ENCODE measurements at places on chromosomes 4 and X.

DNA sequence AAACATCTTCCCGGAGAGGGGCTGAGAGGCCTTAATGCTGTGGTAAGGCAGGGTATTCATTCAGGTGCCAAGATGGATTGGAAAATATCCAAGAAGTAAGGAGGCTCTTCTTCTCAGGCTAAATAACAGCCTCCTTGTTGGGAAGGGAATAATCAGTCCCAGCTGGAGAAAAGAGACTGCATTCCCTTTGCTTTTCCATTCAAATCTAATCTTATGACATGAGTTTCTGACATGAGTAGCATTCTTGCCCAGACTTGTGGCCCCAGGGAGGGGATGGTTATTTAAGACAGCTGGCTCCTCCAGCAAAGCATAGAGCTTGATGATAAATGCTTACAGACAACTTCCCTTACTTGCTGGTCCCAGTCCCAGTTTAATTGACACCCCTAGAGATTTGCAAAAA lies 98.3 kb downstream of the DCLK2 start:
- H3K4me1 ChIP-seq = peaks cover 2% of the 10 kb centered on the region
- no peak for DNase-seq
- H3K36me3 ChIP-seq = no peaks in the 10 kb centered on the region
- no peak overlapping the region for H3K27ac ChIP-seq

DNA sequence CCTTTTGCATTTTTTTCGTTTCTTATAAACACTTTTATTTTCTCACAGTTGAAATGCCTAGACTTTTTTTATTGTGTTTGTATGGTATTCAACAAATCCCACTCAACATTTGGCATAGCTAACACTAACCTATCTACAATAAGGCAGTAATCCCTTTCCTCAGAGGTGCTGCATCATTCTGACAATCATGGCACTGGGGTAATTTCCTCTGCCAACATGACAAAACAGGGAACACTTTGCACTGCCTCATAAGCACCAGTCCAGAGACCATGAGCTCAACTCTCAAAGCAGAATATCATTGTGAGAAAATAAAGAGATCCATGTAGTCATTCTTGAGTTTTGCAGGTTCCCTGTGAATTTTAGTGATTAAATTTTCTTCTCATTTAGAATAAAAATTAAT lies 183.8 kb upstream of the INTU start:
- no peak for DNase-seq
- no peaks in the 10 kb centered on the region for H3K27me3 ChIP-seq
- no peaks in the 10 kb centered on the region for H3K36me3 ChIP-seq
- H3K4me3 ChIP-seq = no peak overlapping the region
- H3K4me1 ChIP-seq = no peaks in the 10 kb centered on the region

DNA sequence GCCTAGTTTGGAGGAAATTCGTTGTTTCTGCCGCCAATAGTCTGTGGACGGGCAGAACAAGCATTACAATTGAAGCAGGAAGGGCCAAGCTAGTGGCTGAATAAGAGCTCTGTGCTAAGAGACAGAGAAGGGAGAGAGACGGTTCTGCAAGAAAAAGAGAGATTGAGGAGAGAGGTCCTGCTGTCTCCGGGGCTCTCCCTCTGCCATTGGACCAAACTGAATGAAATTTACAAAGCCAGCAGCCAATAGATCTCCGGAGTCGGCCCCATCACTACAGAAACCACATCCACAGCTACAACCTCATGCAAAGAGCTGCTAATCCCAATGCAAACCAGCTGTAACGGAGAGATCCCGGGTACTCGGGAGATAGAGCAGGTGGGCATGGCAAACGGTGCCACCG lies at the start of gene NLGN4X:
NLGN4X (minus strand) TSS at position 148 of the 400 bp plus-strand sequence. CDS start 77,401 bp downstream, outside the sequence.
- no peaks in the 10 kb centered on the region for H3K4me1 ChIP-seq
- no peak within 1 kb of the TSS for H3K27ac ChIP-seq
- H3K36me3 ChIP-seq = no peaks in the 10 kb centered on the region
- no peaks in the 10 kb centered on the region for H3K27me3 ChIP-seq
- no peak for DNase-seq
- H3K4me3 ChIP-seq = no peak within 1 kb of the TSS

DNA sequence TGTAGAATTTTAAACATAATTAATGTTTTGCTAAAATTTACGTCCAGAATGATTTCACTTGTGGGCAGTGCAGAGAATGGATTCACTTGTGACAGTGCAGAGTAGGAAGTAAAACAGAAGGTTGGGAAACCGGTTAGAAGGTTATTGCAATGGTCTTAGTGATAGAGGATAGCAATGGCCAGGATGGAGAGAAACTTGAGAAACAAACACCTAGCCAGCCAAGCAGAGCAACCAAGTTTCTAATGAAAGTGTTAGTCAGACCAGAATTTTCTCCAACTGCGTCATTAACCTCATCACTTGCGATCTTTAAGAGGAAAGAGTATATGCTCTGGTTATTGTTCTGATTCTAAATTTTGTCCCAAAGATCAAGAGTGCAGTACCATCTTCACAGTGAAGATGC lies 50.0 kb upstream of the TBC1D9 start:
- no peaks in the 10 kb centered on the region for H3K36me3 ChIP-seq
- no peak for DNase-seq
- no peaks in the 10 kb centered on the region for H3K4me1 ChIP-seq
- H3K27me3 ChIP-seq = no peaks in the 10 kb centered on the region
- H3K27ac ChIP-seq = no peak overlapping the region

DNA sequence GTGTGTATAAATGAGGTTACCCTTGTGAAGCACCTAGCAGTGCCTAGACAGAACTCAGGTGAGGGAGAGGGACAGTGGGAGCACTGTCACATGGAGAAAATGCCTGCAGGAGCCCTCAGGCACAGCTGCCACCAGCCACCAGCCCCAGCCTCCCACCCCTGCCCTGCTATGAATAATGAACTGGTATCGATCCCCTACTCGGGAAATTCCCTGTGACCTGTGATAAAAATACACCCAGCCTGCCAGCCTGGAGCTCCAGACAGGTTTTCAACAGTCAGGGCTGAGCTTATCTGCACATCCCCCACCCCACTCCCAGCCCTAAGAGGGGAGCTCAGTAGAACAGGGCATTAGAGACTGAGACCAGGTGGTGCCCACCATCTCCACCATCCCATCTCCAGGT lies 159.6 kb upstream of the PJA1 start:
- no peak for DNase-seq
- H3K4me3 ChIP-seq = no peak overlapping the region
- no peak overlapping the region for H3K27ac ChIP-seq
- no peaks in the 10 kb centered on the region for H3K4me1 ChIP-seq
- H3K36me3 ChIP-seq = no peaks in the 10 kb centered on the region

DNA sequence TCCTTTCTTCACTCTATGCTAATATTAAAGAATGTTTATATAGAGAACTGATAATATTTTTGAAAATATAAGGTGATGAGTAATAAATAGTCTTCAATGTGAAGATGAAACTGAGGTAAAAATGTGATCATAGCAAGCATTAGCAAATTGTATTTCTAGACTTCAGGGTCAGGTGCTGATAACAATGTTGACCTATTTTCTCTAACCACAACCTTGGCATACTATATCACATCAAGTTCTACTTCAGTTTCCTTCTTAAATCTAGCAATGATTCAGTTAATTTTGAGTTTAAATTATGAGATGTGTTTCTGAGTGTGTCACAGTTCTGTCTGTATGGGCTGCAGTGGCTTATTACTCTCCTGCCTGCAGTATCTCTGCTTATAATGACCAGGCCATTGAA lies 209.4 kb downstream of the RAPGEF2 start:
- no peaks in the 10 kb centered on the region for H3K4me1 ChIP-seq
- H3K36me3 ChIP-seq = no peaks in the 10 kb centered on the region
- no peak overlapping the region for H3K4me3 ChIP-seq
- no peak for DNase-seq
- H3K27me3 ChIP-seq = no peaks in the 10 kb centered on the region

- H3K36me3 ChIP-seq = no peaks in the 10 kb centered on the region
- no peak overlapping the region for H3K27ac ChIP-seq
- no peaks in the 10 kb centered on the region for H3K4me1 ChIP-seq
- H3K27me3 ChIP-seq = no peaks in the 10 kb centered on the region
Observed at GRCh38 chrX:77925764-77926163, 15.3 kb downstream of the ATP7A start.

- no peaks in the 10 kb centered on the region for H3K27me3 ChIP-seq
- H3K4me1 ChIP-seq = no peaks in the 10 kb centered on the region
- no peaks in the 10 kb centered on the region for H3K36me3 ChIP-seq
- no peak for DNase-seq
- H3K27ac ChIP-seq = no peak overlapping the region
Observed at GRCh38 chrX:40068048-40068447, 29.7 kb downstream of the BCOR start.

GRCh38 chr4:153022241-153022715 lies 86.2 kb downstream of the FHDC1 start:
- no peak overlapping the region for H3K4me3 ChIP-seq
- H3K27me3 ChIP-seq = no peaks in the 10 kb centered on the region
- no peak overlapping the region for H3K27ac ChIP-seq
- H3K36me3 ChIP-seq = no peaks in the 10 kb centered on the region
- H3K4me1 ChIP-seq = no peaks in the 10 kb centered on the region

DNA sequence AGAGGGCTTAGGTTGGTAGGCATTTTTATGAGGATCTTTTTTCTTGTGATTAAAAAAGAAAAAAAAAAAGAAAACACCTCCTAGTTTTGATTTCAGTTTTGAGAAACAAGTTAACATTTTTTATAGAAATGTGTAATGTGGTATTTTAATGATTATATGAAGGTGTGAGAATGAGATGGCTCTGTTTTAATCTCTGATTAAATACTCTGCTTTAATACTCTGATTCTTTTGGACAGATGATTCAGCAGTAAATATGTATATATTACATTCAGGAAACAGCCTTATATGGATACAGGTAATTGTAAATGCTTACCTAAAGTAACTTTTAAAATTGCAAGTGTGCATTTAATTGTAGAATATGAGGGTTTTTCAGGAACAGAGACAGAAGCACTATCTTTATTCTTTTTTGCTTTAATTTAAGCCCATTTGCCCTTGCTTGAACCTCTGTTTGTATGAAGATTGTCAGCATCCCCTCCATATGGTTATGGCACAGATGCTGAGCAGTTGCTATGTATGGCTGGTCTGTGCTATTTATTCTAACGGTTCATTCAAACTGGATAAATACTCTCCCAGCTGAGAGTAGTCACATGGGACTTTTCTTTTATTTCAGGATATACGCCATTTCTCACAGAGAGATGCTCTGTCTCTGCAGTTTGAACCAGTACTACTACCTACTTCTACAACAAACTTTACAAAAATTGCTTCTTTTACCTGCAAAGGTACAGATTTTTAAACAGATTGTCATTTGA lies 101.0 kb upstream of the TLR2 start:
- H3K4me3 ChIP-seq = no peak overlapping the region
- no peak overlapping the region for H3K27ac ChIP-seq
- no peaks in the 10 kb centered on the region for H3K27me3 ChIP-seq
- H3K36me3 ChIP-seq = peaks cover 3% of the 10 kb centered on the region
- H3K4me1 ChIP-seq = no peaks in the 10 kb centered on the region

DNA sequence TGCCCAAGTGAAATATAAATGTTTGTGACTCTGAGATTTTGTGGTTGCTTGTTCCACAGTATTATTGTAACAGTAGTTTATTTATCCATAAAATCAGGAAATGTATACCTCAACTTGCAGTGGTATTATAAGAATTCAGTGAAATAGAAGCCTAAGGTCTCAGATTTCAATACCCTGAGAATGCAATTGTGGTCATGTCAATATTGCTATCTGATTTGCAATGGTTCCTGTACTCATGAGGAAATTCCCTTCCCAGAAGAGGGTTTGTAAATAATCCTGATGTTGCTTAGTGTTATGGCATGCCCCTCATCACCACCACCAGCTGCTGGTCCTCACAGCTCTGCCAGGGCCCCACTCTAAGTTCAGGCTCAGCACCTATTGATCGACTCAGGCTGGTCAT lies 67.8 kb downstream of the SLC34A2 start:
- no peak overlapping the region for H3K4me3 ChIP-seq
- no peak overlapping the region for H3K27ac ChIP-seq
- no peaks in the 10 kb centered on the region for H3K27me3 ChIP-seq
- H3K4me1 ChIP-seq = no peaks in the 10 kb centered on the region
- no peaks in the 10 kb centered on the region for H3K36me3 ChIP-seq

DNA sequence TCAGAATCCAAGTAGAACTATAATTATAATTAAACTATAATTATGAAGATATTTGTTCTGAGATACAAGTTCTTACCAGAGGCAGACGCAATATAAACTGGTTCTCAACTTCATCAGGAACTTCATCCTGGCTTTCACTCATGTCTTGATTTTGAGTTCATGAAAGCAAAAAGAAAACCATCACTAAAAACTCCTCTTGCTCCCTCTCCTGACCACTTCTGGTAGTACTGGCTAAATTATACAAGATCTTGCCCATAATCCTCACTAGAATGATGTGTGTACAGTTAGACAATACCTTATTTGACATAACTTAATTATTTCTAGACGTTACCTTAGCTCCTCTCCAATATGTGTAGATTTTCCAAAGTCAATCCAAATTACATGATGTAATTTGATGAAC lies 3.7 kb downstream of the TAF7L start:
- H3K36me3 ChIP-seq = no peaks in the 10 kb centered on the region
- no peaks in the 10 kb centered on the region for H3K27me3 ChIP-seq
- no peak for DNase-seq

GRCh38 chrX:110346681-110347080 lies 12.0 kb upstream of the RTL9 start:
- no peaks in the 10 kb centered on the region for H3K4me1 ChIP-seq
- DNase-seq = peak; percentile 67
- no peaks in the 10 kb centered on the region for H3K36me3 ChIP-seq

DNA sequence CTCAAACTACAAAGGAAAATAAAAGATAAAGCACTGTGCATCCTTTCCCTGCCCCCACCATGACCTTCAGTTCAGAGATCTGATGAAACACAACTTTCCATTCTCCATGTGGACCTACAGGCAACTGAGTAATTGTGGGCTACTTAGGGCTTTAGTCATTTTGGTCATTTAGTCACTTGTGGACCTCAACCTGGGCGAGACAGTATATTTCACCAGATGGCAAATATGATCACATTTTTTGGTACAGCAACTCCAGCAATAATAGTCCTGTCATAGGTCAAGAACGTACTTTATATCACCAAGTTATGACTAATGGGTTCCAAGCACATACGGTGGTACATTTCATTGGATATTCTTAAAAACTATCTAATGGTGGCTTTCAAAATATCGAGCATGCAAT lies 141.2 kb downstream of the PDGFC start:
- no peak overlapping the region for H3K4me3 ChIP-seq
- no peak for DNase-seq
- no peaks in the 10 kb centered on the region for H3K4me1 ChIP-seq
- no peaks in the 10 kb centered on the region for H3K36me3 ChIP-seq
- peak overlapping the region; percentile 36 for H3K27ac ChIP-seq
- H3K27me3 ChIP-seq = no peaks in the 10 kb centered on the region

DNA sequence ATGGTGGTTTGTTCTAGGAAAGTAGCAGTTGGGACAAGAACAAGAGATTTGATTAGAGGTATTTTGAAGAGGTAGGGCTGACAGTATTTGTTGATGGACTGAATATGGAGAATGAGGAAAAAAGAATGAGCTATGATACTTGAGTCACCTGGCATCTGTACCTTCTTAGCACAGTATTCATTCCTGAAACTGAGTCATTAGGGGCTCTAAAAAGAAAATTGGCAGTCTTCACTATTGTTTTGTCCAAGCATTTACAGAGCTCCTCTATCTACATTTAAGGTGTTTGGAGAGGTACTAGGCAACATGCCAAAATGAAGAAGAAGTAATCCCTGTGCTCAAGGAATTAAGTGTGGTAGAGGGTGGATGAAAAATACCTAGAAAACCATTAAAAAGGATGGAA lies 165.8 kb downstream of the SHROOM4 start:
- H3K36me3 ChIP-seq = no peaks in the 10 kb centered on the region
- no peak overlapping the region for H3K27ac ChIP-seq
- no peaks in the 10 kb centered on the region for H3K4me1 ChIP-seq
- no peaks in the 10 kb centered on the region for H3K27me3 ChIP-seq

GRCh38 chr4:8796096-8796495 lies 75.5 kb downstream of the HMX1 start:
- no peak for DNase-seq
- H3K27me3 ChIP-seq = no peaks in the 10 kb centered on the region
- H3K4me1 ChIP-seq = no peaks in the 10 kb centered on the region
- no peak overlapping the region for H3K4me3 ChIP-seq
- no peaks in the 10 kb centered on the region for H3K36me3 ChIP-seq

All from aorta (tissue), 5 donors.